ENCODE measurements at places on chromosomes 12 and 14.

DNA sequence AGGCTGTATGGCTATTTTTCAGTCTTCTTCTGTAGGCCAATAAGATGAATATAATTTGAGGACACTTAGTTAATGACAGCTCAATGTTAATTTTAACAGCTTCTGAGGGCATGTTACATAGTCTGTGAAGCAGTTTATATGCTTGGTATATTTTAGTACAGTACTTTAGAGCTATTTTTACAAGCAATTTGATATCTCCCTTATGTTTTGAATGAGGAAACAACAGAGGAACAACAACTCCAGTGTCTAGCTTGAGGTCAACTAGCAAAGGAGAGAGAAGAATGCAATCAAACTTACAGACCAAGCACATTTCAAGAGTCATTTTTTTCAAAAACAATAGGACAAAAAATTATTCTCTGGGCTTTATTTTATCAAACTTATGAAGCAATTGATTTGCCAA lies 469.1 kb upstream of the DCN start:
- no peak for DNase-seq

GRCh38 chr14:49975276-49975675 lies 82.4 kb downstream of the ARF6 start:
- DNase-seq = no peak

DNA sequence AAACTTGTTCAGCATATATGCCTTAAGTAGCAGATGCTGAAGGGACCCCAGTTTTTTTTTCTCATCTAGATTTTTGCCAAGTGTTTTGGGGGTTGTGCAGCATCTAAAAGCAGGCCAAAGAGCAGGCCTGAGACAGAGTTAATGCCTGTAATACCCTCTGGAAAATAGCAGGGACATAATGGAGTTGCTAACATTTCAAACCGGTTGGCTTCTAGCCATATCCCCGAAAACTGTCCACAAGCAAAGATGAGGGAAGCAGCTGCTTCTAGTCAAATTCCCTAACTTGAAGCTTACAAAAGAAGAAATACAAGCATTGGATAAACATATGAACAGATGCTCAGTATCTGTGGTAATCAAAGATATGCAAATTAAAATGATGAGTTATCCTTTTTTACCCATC lies 52.1 kb upstream of the AEBP2 start:
- DNase-seq = no peak

- no peak for DNase-seq
Measured at GRCh38 chr12:51270067-51270950, at the start of gene SMAGP. TSS of gene SMAGP (minus strand) at chr12:51270415. CDS start at chr12:51269278, 1,137 bp downstream.

DNA sequence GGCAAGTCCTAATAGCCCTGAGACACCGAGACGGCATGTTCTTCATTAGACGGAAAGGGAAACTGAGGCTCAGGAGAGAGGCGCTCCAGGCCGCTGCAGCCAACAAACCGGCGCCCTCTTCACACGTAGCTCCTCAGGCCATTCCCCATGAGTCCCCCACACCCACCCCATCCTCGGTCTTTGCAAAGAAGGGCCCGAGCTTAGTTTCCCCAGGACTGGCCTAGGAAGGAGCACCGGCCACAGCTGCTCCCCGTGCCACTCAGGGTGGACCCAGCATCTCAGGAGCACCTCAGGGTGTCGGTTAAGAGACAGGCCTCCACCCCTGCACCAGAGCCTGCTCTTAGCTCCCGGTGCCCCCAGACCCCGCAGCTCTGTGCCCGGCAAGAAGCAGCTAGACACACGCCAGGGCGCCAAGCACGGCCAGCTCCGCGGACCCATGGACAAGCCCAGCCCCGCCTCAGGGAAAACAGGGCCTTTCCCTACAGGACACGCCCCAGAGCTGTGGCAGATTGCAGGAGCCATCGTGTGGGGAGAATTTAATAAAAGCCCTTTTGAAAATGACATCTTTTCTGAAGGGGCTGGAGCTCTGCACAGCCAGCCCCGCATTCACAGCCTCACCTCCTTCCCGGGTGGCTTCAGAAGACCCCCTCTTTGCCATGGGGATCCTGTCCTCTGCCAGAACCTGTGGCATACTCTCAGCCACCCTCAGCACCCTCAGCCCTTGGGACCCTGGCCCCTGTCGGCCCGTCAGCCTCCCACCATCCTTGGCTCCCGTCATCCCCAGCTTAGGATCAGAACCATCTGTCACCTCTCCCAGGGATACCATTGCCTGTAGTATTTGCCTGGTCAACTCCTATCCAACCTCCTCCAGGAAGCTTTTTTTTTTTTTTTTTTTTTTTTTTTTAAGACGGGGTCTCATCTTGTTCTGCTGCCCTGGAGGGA lies 59.7 kb downstream of the LGMN start:
- no peak for DNase-seq

GRCh38 chr14:73234586-73235394 lies 2.5 kb upstream of the PAPLN start:
- DNase-seq = no peak

- no peak for DNase-seq
Measured at GRCh38 chr14:81450100-81450531, 50.0 kb upstream of the STON2 start.

DNA sequence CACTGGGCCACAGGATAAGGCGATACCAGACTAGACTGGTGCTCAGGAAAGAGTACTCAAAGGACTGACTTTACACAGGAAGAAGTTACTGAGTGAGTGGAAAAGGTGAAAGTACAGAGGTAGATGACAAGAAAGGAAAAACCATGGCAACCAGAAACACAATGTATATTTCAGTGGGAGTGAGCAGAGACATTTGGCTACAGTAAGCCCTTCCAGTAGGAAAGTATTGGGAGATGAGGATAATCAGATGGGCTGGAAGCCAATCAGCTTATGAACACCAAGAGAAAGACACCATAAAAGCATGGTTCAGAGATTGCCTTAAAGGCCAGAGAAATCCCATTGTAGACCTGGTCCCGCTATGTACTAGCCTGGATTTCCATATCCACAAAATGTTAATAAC lies 51.6 kb downstream of the TMTC1 start:
- no peak for DNase-seq

- DNase-seq = no peak
Measured at GRCh38 chr12:107487011-107487680, 198.5 kb upstream of the PWP1 start.

DNA sequence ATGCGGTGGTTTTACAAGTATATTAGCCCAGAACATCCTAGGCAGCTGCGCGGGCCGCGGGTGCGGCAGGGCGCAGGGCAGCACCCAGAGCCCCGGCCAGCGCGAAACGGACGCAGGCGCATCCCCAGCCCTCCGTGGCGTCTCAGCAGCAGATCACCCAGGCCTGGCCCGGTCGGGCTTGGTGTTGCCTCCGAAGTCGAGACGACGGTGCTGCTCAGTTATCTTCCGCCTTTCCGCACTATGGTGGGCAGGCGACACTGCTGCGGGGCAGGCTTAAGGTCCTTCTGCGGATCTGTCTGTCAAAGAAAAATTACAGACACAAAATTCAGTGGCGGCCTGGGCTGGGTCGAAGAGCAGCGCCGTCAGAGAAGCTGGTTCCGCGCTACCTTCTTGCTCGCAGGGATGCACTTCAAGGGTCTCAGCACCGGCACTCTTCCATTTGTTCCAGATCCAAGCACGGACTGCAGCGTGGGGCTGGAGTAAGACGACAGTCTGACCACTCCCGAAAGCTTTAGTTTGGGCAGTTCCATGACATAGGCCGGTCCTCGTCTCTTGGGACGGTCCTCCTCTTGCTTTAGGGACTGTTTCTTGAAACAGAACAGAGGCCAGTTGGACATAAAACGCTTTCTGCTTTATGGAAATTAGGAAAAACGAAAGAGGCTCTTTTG lies 75.8 kb downstream of the MOK start:
- no peak for DNase-seq

GRCh38 chr12:105920161-105920684 lies 218.5 kb downstream of the NUAK1 start:
- DNase-seq = peak; percentile 25

- DNase-seq = no peak
Measured at GRCh38 chr14:36271222-36271621, 49.2 kb downstream of the MBIP start.

DNA sequence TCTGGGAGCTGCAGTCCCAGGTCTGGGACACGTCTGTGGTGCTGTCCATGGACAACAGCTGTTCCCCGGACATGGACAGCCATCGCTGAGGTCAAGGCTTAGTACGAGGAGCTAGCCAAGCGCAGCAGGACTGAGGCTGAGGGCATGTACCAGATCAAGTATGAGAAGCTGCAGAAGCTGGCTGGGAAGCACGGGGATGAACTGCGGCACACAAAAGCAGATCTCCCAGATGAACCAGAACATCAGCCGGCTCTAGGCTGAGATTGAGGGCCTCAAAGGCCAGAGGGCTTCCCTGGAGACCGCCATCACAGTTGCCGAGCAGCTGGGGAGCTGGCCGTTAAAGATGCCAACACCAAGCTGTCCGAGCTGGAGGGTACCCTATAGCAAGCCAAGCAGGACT lies 375.3 kb downstream of the SEC23A start:
- DNase-seq = no peak

DNA sequence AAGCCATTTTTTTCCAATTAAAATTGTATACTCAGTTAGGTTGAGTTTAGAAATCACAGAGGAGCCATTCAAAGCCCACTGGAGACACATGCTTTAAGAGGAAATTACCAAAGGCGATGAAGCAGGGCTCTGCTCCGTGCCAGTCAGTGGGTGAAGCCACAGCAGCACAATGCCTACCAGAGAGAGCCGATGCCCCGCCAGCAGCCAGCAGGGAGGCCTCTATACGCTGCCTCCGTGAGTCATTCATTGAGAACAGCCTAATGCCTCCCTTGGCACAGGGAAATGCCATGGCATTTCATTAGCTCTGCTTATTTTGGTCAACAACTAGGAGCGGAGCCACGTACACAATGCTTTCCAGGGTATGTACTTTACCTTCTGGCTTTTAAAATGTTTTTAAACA lies 197.8 kb upstream of the FRMD6 start:
- DNase-seq = no peak

GRCh38 chr14:104385111-104385510 lies 194.5 kb upstream of the C14orf180 start:
- DNase-seq = no peak

DNA sequence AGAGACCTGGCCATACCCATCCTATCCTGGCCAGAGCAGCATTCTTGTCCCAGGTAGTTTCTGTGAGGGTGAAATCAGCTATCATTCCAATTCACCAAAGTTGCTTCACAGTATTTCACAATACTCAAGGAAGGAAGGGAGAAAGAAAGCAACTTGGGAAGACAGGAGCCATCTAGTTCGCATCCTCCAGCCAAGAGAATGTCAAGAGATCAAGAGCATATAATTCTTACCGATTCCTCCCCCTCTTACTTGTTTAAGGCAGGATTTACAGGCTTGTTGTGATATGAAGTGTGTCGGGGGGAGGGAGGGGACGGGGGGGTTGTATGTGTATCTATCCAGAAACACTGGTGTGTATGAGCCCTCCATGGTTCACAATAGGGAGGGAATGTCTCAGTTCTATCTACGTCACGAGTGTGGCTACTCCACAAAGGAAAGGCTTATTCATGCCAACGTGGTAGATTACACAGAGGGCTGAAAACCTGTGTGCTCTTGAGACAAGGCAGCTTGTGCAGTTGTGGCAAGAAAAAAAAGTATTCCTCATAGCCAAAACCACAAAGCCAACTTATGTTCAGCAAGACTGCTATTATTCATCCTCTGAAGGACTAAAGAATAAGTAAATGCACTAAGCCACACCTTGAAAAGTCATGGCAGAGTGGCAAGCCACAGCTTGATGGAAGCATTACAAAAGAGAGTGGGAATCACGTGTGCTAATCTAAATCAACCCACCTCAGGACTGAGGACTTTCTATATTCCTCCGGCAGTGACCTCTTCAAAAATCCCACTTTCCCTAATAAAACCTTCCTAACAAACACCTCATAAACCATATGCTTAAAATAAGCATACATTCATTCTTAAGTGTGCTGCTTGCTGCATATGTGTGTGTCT lies 35.0 kb downstream of the CORO1C start:
- DNase-seq = no peak

DNA sequence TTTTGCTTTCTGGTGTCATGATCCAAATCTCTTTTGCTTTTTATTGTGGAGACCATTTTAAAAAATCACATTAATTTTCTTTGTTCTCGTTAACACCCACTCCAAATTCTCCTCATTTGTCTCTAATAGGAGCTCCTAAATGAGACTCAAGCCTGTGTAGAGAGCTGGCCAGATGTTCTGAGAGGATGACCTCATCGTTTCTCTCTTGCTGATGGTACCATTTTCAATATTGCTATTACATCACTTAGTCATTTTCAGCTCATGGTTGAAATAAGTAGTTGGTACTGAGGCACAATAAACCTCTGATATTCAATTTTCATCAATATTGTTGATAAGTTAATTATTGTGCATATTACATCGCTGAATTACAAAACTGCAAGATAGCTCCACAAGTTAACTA lies 31.5 kb downstream of the SPTB start:
- DNase-seq = no peak

GRCh38 chr12:15151161-15152091 lies 69.8 kb downstream of the RERG start:
- DNase-seq = no peak

DNA sequence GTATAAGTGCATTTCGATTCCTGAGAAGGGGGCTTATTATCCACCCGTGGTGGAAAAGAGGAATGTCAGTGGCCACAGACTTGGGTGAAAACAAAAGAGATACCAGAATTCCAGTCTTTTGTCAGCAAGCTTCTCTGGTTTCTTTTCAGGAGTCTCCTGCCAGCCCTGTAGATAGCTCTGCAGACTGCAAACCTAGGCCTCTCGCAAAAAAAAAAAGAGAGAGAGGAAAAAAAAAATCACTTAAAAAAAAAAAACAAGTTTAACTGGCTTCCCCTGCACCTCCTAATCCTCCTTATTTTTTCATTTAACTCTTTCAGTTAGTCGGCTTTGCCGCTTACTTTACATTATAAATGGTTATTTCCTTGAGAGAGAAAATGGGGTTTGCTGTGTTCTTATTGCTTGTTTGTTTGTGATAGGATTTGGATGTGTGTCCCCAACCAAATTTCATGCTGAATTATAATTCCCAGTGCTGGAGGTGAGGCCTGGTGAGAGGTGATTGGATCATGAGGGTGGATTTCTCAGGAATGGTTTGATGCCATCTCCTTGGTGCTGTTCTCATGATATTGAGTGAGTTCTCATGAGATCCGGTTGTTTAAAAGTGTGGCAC lies 170.0 kb downstream of the BCL11B start:
- DNase-seq = no peak

- DNase-seq = no peak
Measured at GRCh38 chr12:132289356-132290202, 39.8 kb downstream of the GALNT9 start.

DNA sequence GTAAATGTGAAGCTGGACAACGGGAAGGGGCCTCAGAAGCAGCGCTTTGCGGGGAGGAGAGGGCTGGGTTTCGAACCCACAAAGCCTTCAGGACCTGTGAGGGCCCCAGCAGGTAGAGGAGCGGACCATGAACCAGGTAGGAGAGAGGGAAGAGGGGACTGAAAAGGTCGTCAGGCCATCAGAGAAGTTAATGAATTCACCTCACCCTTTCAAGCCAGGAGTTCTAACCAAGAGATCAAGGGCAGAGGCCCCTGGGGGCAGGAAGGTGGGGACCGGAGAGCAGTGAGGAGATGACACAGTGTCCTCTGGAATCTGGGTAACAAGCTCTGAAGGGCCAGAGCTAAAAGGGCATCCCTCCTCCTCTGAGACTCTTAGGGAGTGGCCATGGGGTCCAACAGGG lies 19.4 kb downstream of the SERPINA1 start:
- DNase-seq = no peak
